Vagina (tissue), 2 donors: ENCODE measurements at places on chromosomes 11 and 22. TPM values are rescaled to one million over a fixed set of nuclear protein-coding genes. Genes with fewer than 3 reads are reported as not detected.

The LRRC74B gene
- not detected for total RNA-seq

The GDPD4 gene
- total RNA-seq, result not detected

The TRPC6 gene
- total RNA-seq, result 5.6 TPM

The UPK2 gene
- total RNA-seq, result not detected

The OR52I1 gene
- not detected for total RNA-seq

The MUC2 gene
- not detected for total RNA-seq

The RAC2 gene
- 15.7 TPM for total RNA-seq

The AMOTL1 gene
- total RNA-seq, result 45.7 TPM

The CRYBB3 gene
- not detected for total RNA-seq

The TSGA10IP gene
- not detected for total RNA-seq

The NCF4 gene
- 37.6 TPM for total RNA-seq

The LARGE1 gene
- 29.5 TPM for total RNA-seq

The SLC22A24 gene
- total RNA-seq, result not detected

The MMP27 gene
- total RNA-seq, result not detected

The KCNK7 gene
- total RNA-seq, result 12.0 TPM

The LRRN4CL gene
- 45.2 TPM for total RNA-seq

The PARVA gene
- total RNA-seq, result 51.1 TPM

The BAD gene
- total RNA-seq, result 83.5 TPM

The MRGPRX4 gene
- total RNA-seq, result not detected

The SAA4 gene
- 1.7 TPM for total RNA-seq

The OR8D1 gene
- total RNA-seq, result not detected

The SLC25A18 gene
- 5.9 TPM for total RNA-seq

The CDON gene
- 9.8 TPM for total RNA-seq

The SLC6A5 gene
- not detected for total RNA-seq

The MPEG1 gene
- total RNA-seq, result 3.9 TPM

The AAMDC gene
- 18.2 TPM for total RNA-seq

The FAM180B gene
- total RNA-seq, result not detected

The CCDC87 gene
- total RNA-seq, result 0.74 TPM

The NAALADL1 gene
- total RNA-seq, result 30.7 TPM

The MS4A15 gene
- not detected for total RNA-seq
